ENCODE measurements at places on chromosomes 2 and 18.
A peak's percentile ranks its signal among the peaks of the same experiment; 100 is the strongest.

GRCh38 chr2:63438181-63438580 lies 150.1 kb downstream of the WDPCP start:
- no peak for DNase-seq

DNA sequence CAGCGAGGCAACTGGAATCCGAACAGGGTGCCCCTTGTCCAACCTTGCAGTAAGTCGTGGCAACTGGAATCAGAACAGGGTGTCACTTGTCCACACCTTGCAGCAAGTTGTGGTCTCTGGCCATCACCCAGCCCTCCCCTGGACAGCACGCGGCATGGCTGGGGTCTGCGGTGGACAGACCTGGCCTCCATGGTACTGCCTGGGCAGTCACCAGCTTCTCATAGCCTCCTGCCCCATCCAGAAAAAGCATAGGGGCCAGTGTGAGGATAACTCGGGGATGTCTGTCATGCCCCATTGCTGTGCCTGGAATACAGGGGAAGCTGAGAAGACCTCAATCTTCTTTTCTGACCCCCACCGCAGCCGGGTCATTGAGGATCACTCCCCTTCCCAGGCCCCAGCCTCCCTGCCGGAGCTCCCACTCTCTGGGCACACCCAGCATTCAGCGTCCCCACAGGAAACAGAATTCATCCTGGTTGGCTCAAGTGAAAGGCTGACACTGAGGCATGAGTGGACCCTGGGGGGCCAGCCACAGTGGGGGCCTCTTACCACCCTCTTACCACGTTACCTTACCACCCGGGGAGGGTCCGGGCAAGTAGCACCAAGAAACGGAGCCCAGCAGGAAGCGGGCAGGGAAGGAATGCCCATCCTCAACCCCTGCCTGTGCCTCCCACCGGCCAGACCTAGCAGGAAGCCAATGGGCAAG lies 68.0 kb upstream of the RAB6C start:
- no peak for DNase-seq

DNA sequence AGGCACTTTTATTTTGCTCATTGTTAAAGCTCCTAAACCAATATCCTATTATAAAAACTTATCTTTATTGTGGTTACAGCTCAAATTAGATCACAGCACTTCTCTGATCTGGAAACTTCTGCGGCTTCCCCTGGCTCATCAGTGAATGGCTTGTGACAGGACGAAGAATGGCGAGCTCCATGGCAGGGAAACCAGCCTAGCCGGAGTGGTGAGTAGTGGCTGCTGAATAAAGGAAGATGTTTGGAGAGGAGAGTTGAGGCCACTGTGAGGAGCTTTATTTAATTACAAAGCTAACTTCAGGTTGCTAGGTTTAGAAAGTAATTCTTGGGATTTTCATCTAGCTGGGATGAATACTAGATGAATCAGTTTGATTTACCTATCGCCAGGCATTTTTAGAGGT lies 213.5 kb downstream of the CYRIA start:
- DNase-seq, result no peak

- DNase-seq, result no peak
Measured at GRCh38 chr18:51279367-51279984, 82.0 kb upstream of the MEX3C start.

GRCh38 chr2:226002438-226002837 lies 602.9 kb downstream of the NYAP2 start:
- no peak for DNase-seq

GRCh38 chr2:206520450-206520849 lies 77.1 kb downstream of the ADAM23 start:
- DNase-seq, result no peak

- DNase-seq, result no peak
Measured at GRCh38 chr2:235238537-235238936, 255.3 kb upstream of the AGAP1 start.

DNA sequence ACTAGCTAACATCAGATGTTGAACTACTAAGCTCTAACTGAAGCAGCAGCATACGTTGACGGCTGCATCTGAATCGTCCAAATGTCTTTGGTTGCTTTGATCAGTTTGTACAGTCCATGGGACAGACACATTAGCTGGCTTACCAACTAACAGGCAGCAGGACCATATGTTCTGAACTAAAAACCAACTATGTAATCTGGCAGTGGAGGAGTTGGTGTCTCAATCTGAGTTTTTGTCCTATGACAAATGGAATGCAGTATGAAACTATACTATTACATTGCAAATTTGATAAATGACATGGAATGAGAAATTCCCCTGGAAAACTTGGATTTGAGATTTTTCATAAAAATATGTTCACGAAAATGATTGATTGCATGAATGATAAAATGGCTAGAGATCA lies 79.5 kb downstream of the EPHA4 start:
- DNase-seq, result no peak

DNA sequence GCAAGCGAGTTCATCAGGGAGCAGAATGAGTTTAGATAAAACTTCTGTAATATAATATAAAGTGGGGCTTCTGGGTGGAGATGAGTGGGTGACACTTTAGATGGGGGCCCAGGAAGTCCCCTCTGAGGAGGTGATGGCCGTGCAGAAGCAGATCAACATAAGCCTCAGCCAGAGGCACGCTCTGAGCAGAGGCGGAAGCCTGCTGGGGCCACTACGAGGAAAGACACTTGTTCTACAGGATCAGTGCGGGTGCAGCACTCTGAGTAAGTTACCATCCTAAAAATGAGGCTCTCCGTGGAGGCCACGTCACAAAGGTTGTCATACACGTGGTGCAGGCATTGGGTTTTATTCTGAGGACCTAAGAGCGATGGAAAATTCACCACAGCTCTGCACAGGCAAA lies 22.3 kb downstream of the TMEM18 start:
- DNase-seq, result peak; percentile 4

GRCh38 chr2:166240387-166241313 lies 112.8 kb upstream of the SCN1A start:
- no peak for DNase-seq

DNA sequence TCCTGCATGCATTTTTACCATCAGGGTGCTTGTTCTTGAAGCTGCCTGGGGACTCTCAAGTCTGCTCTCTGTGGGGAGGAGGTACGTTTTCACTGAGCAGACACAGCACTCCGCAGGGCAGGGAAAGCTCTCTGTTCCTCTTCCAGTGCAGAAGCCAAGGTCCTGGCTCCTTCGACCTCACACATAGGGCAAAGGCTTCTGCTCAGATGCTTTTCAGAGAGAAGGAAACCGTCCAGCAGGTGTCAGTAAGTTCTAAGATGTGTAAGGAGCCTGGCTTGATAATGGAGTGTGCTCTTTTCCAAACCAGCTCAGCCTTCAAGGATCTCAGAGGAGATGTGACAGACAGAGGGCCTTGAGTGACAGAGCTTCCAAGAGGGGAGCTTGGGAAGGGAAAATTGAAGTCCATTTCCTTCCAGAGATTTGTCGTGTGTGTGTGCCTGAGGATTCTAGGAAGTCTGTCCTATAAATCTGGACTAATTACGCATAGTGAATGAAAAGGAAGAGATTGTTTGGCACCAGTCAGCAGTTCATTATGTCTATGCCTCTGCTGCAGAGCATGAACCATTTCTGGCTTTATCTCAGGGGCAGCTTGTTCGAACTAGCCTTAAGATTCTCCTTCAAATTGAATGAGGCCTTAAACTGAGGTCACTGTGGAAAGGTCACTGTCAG lies 67.3 kb upstream of the UPP2 start:
- no peak for DNase-seq

- no peak for DNase-seq
Measured at GRCh38 chr2:37912616-37913015, 12.5 kb upstream of the RMDN2 start.

DNA sequence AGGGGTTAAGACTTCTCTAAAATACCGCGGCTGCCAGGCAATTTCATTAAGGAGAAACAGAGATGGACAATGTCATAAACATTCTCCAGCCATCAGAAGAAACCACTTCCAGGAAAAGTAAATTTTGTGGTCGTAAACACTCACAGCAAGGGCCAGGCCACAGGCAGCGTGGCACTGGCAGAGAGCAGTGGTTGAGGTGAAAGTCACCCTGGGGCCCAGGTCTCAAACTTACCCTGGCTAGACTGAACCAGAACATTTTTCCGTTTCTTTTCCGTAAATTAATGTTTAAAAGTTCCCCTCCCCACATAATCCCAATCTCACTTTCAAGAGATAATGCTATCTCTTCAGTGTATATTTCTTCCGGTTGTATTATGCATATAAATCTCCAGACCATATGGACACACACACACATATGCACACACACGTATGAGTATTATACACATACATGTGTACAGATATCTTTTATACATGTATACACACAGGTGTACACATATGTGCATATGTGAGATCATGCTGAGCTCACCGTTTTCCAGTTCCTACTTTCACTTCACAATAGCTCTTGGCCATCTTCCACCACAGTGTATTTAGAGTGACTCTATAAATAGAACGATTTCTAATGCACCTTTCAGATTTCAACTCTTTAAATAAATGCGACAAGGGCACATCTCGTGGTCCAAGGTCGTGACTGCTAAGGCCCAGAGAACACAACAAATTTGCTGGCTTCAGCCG lies 90.1 kb downstream of the MALT1 start:
- DNase-seq, result no peak

DNA sequence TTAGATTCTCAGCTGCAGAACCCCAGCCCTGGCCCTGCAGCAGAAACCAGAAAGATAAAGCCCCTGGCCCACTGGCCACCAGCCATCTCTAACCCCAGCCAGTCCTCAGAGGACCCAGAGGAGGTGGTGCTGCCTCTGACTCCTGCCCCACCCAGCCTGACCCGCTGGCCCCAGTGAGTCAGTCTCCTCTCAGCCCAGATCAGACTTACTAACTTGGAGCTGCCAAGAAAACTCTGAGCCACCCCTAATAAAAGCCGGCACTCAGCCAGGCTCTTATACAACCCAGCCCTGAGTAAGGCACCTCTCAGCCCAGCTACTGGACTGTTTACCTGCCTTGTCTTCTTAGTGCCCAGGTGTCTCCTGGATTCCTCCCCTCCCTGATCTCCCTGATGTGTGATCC lies 2.0 kb downstream of the SLC14A2 start:
- no peak for DNase-seq

- DNase-seq, result no peak
Measured at GRCh38 chr2:28282248-28282647, 110.4 kb upstream of the FOSL2 start.

- no peak for DNase-seq
Measured at GRCh38 chr2:96869281-96869821, 529 bp downstream of the SEMA4C start.

DNA sequence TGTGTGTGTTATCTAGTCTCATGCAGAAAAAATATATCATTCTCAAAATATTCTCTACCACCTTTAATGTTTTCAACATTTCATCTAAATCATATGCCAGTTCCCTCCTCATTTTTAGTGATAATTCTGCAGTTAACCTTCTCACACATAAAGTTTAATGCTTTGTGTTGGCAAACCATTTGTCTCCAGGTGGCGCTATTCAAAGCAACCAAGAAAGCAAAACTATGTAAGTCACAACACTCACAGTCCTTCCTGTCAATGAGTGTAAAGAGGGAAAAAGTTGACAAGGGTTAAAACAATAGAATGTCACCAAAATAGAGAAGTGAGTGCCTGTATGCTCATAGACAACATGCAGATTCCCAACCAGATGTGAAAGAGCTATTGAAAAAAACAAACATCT lies 961.6 kb upstream of the LRRTM1 start:
- DNase-seq, result no peak

DNA sequence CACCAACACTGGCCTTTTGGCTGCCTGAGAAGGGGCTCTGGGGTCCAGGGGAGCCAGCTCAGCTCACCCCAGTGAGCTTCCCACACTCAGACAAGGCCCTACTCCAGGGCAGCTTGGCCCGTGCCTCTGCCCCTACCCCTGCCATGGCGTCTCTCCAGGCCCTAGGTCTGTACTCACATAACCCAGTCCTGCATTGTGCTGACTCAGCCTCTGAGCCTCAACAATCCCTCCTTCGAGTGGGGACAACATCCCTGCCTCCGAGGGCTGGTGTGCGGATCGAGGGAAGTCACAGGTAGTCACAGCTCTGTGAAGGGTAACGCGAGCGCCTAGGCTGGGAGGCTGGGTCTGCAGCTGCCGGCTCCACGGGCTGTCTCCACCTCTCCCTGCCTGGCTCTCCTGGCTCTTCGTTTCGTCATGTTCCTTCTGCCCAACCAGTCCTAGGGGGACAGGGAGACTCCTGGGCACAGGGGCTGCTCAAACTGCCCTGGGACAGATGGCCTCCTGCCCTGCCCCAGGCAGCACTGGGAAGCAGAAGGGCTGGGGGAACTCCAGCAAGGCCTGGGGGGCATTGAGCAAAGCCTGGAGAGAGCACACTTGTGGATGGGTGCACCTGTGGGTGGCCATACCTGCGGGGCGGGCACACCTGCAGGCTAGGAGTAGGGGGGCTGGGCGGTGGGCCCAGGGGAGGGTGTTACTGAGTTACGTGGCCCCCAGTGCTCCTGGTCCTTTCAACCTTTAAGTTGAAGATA lies 74.6 kb downstream of the RRM2 start:
- no peak for DNase-seq

DNA sequence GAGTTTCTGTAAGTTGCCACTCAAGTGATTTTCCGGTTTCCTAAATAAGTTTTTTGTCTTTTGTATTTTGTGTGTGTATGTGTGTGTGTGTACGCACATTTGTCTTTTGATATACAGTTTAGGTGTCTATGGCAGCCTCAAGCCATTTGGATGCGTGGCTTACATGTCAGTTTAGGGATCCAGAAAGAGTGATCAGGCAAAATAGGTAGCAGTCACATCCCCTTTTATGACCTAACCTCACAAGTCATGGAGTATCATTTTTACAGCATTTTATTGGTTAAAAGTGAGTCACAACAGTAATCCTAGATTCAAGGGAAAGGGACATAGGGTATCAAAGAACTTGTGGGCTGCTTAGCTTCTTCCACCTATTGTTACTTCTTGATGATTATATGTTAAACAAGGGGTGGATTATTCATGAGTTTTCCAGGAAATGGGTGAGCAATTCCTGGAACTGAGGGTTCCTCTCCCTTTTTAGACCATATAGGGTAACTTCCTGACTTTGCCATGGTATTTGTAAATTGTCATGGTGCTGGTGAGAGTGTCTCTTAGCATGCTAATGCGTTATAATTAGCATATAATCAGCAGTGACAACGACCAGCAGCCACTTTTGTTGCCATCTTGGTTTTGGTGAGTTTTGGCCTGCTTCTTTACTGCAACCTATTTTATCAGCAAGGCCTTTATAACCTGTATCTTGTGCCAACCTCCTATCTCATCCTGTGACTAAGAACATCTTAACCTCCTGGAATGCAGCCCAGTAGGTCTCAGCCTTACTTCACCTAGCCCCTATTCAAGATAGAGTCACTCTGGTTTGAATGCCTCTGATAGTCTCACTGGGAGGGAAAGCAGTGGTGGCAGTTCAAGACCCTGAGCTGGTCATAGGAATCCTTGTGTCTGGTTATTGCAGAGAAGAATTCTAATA lies 8.6 kb upstream of the SOCS6 start:
- DNase-seq, result no peak

- no peak for DNase-seq
Measured at GRCh38 chr18:53686965-53687364, 537.5 kb downstream of the MBD2 start.

DNA sequence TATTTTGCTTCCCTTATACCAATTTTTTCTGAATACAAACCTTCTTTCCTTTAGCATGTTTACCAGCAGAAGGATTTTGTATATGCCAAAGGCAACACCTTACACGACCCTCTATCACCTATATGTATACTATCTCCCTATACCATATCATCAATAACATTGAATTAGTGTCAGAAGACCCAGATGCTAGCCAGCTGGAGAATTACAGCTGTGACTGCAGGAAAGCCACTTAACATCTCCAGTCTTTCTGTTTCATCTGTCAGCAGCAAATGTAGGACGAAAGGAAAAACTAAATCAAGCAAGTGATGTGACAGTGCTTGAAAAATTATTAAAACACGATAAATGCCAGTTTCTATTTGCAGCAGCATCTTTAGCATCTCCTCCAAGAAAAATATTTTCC lies 193.7 kb downstream of the STK39 start:
- no peak for DNase-seq
